Esophagus muscularis mucosa (tissue), 4 donors: ENCODE measurements at places on chromosomes 6 and 20.
A peak's percentile ranks its signal among the peaks of the same experiment; 100 is the strongest.

- peaks cover 73% of the 10 kb centered on the region for H3K27me3 ChIP-seq
- H3K36me3 ChIP-seq: no peaks in the 10 kb centered on the region
- DNase-seq: no peak
- peaks cover 13% of the 10 kb centered on the region for H3K4me1 ChIP-seq
- no peak overlapping the region for H3K4me3 ChIP-seq
- no peak overlapping the region for H3K27ac ChIP-seq
Measured at GRCh38 chr20:2210646-2211552, 84.9 kb upstream of the TGM3 start.

DNA sequence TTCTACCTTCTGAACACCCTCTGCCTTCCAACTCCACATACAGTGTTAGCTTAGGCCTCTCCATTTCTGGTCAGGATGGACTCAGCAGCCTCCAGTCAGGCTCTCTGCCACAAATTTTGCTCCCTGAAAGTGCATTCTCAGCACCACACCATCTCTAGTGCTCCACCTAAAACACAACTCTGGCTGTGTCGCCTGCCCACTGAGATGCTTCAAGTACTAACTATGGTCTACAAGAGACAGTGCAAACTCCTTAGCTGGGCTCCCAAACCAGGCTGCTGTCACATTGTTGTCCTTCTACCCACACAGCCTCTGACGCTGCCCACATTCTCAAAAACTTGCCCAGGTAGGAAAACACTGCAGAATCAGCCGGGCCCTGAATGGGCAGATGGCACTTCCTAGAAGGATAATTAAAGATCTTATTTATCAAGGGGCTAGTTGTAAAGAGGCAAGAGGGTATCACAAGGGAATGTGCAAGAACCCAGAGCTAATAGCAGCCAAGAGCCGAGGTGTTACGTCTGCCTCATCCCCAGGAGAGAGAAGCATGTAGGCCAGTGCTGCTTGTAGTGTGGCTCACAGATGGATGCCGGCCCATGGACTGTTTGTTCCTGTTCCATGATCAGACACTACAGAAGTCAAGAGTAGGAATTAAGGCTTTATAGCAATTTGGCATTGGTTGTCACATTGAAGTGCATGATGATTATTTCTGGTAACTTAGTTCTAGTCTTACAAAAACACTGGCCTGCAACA is 189.7 kb downstream of the LRFN2 start:
- H3K4me3 ChIP-seq: no peak overlapping the region
- peaks cover 15% of the 10 kb centered on the region for H3K4me1 ChIP-seq
- no peak overlapping the region for H3K27ac ChIP-seq
- no peaks in the 10 kb centered on the region for H3K27me3 ChIP-seq
- no peak for DNase-seq

GRCh38 chr6:118813775-118814174 is 80.2 kb upstream of the ASF1A start:
- peaks cover 31% of the 10 kb centered on the region for H3K36me3 ChIP-seq
- no peak for DNase-seq
- no peaks in the 10 kb centered on the region for H3K27me3 ChIP-seq
- no peak overlapping the region for H3K4me3 ChIP-seq

DNA sequence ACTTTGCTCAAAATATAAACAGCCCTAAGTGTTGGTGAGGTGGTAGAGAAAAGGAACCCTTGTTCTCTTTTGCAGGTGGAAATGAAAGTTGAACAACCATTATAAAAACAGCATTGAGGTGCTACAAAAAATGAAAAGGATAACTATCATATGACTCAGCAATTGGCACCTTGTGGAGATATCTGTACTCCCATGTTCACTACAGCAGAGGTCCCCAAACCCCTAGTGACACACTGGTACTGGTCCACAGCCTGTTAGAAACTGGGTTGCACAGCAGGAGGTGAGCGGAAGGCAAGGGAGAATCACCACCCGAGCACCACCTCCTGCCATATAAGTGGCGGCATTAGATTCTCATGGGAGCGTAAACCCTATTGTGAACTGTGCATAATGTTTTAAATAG is 267.4 kb upstream of the THEMIS start:
- H3K4me1 ChIP-seq: peaks cover 45% of the 10 kb centered on the region
- H3K27ac ChIP-seq: no peak overlapping the region
- no peaks in the 10 kb centered on the region for H3K27me3 ChIP-seq
- no peak overlapping the region for H3K4me3 ChIP-seq

DNA sequence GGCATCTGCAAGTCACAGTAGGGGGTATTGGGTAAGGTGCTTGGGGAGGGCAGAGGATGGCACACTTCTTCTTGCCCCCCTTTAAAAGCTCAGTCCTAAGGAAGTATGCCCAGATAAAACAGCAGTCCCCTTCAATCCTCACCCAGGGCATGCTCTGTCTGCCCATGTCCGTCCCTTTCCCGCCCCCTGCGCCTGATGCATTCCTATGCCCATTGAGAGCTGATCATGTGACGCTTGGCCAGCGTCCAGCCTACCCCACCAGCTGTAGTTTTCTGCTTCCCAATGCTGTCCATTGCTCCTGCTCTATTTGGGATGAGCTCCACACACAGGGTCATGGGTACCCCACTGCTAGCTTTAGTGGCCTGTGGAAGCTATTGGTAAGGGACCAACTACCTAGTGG is 8.3 kb downstream of the SIGLEC1 start:
- H3K4me1 ChIP-seq: peaks cover 6% of the 10 kb centered on the region
- no peak for DNase-seq
- H3K36me3 ChIP-seq: no peaks in the 10 kb centered on the region
- no peaks in the 10 kb centered on the region for H3K27me3 ChIP-seq
- no peak overlapping the region for H3K27ac ChIP-seq

DNA sequence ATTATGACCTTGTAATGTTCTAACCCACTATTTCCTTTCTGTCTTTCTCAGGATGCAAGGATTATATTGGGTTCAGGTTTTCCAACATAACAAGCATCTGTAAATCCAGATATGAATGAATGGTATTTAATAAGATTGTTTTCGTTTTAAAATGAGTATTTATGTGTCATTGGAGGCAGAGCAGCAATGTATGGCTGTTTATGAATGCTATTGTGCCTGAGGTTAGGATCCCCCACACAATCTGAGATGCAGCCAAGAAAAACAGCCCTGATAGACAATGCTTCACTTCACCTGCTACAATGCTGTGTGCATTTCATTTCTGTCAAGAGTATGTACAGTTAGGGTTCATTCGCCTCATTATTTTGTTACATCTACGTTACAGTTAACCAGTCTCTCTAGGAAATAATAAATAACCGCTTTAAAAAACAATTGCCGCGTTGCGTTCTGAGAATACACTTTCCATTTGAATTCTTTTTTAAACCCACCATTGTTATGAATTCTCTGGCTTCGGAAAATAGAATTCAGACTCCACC is 19.6 kb downstream of the TFAP2A start:
- no peaks in the 10 kb centered on the region for H3K36me3 ChIP-seq
- no peak for DNase-seq
- H3K4me1 ChIP-seq: no peaks in the 10 kb centered on the region
- no peak overlapping the region for H3K27ac ChIP-seq
- H3K27me3 ChIP-seq: peaks cover 100% of the 10 kb centered on the region

GRCh38 chr6:64012351-64013001 is 376.9 kb downstream of the PHF3 start:
- no peaks in the 10 kb centered on the region for H3K4me1 ChIP-seq
- H3K27me3 ChIP-seq: no peaks in the 10 kb centered on the region
- no peak overlapping the region for H3K27ac ChIP-seq

DNA sequence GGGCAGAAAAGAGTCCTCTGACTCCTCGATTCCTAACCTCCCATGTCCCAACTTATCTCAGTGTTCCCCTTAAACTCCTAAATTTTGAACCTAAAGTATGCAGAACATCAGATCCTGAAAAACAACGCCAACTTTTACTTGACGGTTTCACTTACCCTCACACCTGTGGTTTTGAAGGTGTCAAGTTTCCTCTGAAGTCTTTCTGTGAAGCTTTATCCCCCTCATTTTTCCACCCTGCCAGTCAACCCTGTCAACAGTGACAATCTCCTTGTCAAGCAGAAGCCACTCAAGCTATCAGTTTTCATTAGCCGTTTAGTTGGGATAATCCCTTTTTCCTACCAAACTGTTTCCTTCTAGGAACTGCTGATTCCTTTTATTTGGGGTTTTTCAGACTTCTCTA is 245.4 kb upstream of the PREP start:
- DNase-seq: no peak
- H3K27me3 ChIP-seq: no peaks in the 10 kb centered on the region
- H3K4me3 ChIP-seq: no peak overlapping the region
- H3K4me1 ChIP-seq: peaks cover 32% of the 10 kb centered on the region
- H3K36me3 ChIP-seq: no peaks in the 10 kb centered on the region

DNA sequence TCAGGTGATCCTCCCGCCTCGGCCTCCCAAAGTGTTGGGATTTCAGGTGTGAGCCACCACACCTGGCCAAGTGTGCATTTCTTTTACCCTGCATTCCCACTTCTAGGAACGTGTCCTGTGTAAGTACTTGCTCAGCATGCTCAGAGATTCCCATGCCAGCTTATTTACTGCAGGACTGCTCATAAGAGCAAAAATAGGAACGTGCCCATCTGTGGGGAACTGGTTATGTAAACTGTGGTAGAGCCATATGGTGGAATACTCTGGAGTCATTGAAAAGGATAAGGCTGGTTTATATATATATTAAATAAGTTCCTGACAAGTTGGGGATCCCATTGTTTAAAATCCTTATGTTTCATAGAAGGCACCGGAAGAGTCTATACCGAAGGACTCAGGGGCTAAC is 38.2 kb upstream of the FANCE start:
- H3K4me3 ChIP-seq: no peak overlapping the region
- peaks cover 42% of the 10 kb centered on the region for H3K36me3 ChIP-seq
- H3K27ac ChIP-seq: no peak overlapping the region
- DNase-seq: no peak
- H3K4me1 ChIP-seq: peaks cover 14% of the 10 kb centered on the region
- no peaks in the 10 kb centered on the region for H3K27me3 ChIP-seq

DNA sequence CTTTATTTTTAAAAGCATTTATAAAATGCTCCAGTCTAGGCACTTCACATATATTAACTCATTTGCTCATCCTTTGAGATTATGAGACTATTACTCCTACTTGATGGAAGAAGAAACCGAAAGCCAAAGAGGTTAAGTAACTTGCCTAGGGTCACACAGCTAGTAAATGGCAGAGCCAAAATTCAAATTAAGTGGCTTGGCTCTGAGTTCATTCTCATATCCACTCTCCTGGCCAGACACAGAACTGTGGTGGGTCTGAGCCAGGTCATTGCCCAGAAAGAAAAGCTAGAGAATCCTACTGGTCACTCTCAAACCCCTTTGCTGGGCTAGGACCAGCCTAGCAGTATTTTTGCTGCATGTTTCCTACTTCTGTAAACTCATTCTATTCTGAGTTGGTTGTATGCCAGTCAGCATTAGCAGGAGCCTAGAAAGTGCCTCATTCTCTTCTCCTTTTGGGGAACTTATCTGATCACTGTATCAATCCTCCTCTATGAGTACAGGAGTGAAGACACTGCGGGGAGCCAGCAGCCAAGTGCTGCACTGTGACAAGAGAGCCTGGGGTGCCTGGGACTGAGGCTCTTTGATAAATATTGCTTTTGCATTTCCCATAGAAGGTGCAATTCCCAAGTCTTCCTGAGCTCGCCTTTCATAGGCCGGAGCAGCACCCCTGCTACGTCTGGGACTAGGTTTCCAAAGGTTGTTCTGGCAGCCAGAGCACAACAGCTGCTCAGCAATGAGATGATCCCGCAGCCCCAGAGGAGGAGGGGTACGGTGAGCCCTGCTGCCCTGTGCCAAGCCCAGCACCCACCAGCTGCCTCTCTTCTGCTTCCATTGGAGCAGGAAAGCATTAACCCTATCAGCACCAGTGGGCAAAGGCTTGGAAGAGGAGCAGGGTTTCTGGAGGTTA is 728.3 kb downstream of the MAFB start:
- no peak for DNase-seq
- H3K27me3 ChIP-seq: no peaks in the 10 kb centered on the region
- H3K27ac ChIP-seq: no peak overlapping the region

DNA sequence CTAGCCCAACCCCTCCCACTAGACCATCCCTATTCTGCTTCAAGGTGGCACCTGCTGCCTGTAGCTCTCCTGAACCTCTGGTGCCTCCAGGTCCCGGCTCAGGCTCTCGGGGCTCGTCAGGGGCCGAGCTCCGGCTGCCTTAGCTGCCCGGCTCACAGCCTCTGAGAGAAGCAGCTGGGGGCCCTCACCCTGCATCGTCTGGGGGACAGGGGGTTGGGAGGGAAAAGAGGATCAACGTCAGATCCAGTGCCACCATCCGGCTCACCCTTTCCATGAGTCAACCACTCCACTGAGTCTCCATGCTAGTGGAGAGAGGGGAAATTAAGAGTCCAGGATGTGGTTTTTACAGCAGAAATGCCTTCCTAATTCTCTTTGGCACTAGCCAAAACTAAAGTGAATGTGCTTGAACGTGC is 13.0 kb downstream of the BAG6 start:
- no peaks in the 10 kb centered on the region for H3K4me1 ChIP-seq
- no peak overlapping the region for H3K27ac ChIP-seq
- peaks cover 100% of the 10 kb centered on the region for H3K36me3 ChIP-seq
- H3K27me3 ChIP-seq: no peaks in the 10 kb centered on the region
- no peak overlapping the region for H3K4me3 ChIP-seq
- DNase-seq: no peak

- H3K27ac ChIP-seq: no peak overlapping the region
- peaks cover 7% of the 10 kb centered on the region for H3K27me3 ChIP-seq
- no peaks in the 10 kb centered on the region for H3K36me3 ChIP-seq
Measured at GRCh38 chr6:33163540-33163939, 28.7 kb downstream of the COL11A2 start.

DNA sequence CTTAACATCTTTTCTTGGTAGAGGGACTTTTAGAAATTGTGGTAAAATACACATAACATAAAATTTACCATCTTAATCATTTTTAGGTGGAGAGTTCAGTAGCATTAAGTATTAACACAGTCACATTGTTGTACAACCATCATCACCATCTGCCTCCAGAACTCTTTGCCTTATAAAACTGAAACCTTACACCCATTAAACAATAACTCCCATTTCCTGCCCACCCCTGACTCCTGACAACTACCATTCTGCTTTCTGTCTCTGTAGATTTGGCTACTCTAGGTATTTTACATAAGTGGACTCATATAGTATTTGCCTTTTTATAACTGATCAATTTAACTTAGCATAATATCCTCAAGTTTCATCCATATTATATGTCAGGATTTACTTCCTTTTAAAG is 88.7 kb downstream of the ZHX3 start:
- no peak overlapping the region for H3K4me3 ChIP-seq
- no peaks in the 10 kb centered on the region for H3K27me3 ChIP-seq
- no peak for DNase-seq
- no peak overlapping the region for H3K27ac ChIP-seq
- peaks cover 39% of the 10 kb centered on the region for H3K4me1 ChIP-seq

- H3K4me3 ChIP-seq: no peak overlapping the region
- H3K27me3 ChIP-seq: no peaks in the 10 kb centered on the region
- H3K27ac ChIP-seq: no peak overlapping the region
- peak; percentile 42 for DNase-seq
- H3K36me3 ChIP-seq: no peaks in the 10 kb centered on the region
Measured at GRCh38 chr6:46756469-46757213, 9.9 kb downstream of the ANKRD66 start.

- no peaks in the 10 kb centered on the region for H3K4me1 ChIP-seq
- no peak overlapping the region for H3K4me3 ChIP-seq
- no peaks in the 10 kb centered on the region for H3K27me3 ChIP-seq
- no peak overlapping the region for H3K27ac ChIP-seq
- no peaks in the 10 kb centered on the region for H3K36me3 ChIP-seq
Measured at GRCh38 chr20:17281478-17281877, 54.6 kb downstream of the PCSK2 start.

- H3K27ac ChIP-seq: no peak overlapping the region
- H3K36me3 ChIP-seq: no peaks in the 10 kb centered on the region
- no peak for DNase-seq
- H3K4me3 ChIP-seq: no peak overlapping the region
- H3K4me1 ChIP-seq: no peaks in the 10 kb centered on the region
Measured at GRCh38 chr6:123417535-123417934, 219.2 kb downstream of the TRDN start.

- peaks cover 4% of the 10 kb centered on the region for H3K4me1 ChIP-seq
- no peak overlapping the region for H3K4me3 ChIP-seq
- no peak for DNase-seq
- no peaks in the 10 kb centered on the region for H3K27me3 ChIP-seq
- peaks cover 13% of the 10 kb centered on the region for H3K36me3 ChIP-seq
Measured at GRCh38 chr20:2946988-2947961, 74.0 kb downstream of the PTPRA start.
